ENCODE measurements at places on chromosomes 5 and 9. TPM values are rescaled to one million over a fixed set of nuclear protein-coding genes. Genes with fewer than 3 reads are reported as not detected.

GRCh38 chr9:88947581-88948573, 43.4 kb upstream of the S1PR3 start:
- no peak for DNase-seq

GPR151 gene
- total RNA-seq, result 13.5 TPM

DNA sequence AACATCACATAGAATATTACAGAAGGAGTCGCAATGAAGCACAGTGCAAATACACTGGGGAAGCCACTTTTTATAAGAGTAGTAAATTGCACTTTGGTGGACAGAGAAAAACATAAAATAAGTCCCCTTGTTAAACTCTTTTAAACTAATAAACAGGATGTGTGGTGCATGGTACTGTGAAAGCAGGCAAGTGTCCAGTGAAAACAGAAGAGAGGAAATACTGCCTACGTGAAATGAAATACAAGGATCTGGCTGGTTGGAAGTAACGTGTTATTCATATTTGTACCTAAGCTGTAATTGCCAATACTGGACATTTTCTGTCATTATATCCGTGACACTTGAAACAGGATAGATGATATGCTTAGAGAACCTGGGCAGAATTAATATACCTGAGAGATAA, 191.9 kb upstream of the SLC27A6 start:
- no peak for DNase-seq

GRCh38 chr9:28264368-28264767, 691.1 kb upstream of the C9orf72 start:
- no peak for DNase-seq

- DNase-seq, result peak; percentile 61
Observed at GRCh38 chr9:123550012-123550411, 194.0 kb downstream of the CRB2 start.

PDE8B gene
- total RNA-seq, result 1.8 TPM

NRG2 gene
- total RNA-seq, result 10.8 TPM

SAPCD2 gene
- total RNA-seq, result 24.9 TPM

GRCh38 chr5:36744773-36745589, 131.6 kb upstream of the NIPBL start:
- peak; percentile 97 for DNase-seq

- no peak for DNase-seq
Observed at GRCh38 chr5:16669776-16670175, 53.0 kb upstream of the RETREG1 start.

PCDHB14 gene
- total RNA-seq, result 2.6 TPM

DNA sequence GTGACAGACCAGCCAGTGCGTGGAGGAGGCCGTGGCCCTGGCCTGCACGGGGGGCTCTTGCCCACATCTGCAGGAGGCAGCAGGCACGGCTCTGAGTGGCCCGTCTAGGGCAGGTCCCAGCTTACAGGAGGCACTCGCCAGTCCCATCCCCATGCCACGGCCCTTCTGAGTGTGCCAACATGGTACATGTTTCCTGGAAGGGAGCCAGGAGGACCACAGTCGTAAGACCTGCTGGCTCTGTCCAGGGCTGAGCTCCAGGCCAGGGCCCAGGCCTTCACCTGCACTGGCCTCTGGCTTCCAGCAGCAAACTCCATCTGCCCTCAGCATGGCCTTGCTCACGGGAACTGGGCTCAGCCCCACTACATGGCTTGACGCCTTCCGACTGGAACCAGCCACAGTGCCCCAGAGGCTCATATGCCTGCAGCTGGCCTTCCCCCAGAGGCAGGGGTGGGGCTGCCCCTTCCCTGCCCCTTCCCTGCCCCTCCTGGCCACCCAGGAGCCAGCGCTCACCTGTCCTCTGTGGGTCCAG, 3.8 kb downstream of the NKD2 start:
- DNase-seq, result no peak

GRCh38 chr5:103010168-103010567, 109.8 kb downstream of the GIN1 start:
- DNase-seq, result no peak

DNA sequence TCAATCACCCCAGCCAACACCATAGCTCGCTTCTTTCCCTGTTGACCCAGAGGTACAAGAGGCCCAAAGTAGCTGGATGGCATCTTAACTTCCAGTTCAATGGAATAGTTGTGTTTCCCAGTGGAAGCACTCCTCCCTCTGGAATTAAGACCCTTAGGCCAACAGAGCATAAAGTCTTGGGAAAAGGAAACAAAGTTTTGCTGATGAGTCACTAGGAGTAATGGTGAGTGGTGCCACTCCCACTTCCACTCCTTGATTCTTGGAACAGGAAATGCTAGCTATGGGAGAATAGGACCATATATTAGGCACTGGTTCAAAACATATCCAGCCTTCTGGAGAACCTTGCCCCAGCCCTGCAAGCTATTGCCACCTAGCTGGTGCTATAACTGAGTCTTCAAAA, 44.7 kb upstream of the LMX1B start:
- no peak for DNase-seq

NDFIP1 gene
- total RNA-seq, result 54.2 TPM

SLC6A7 gene
- total RNA-seq, result not detected

SPARC gene
- 682 TPM for total RNA-seq

- no peak for DNase-seq
Observed at GRCh38 chr5:13488254-13488931, 456.1 kb downstream of the DNAH5 start.

DNA sequence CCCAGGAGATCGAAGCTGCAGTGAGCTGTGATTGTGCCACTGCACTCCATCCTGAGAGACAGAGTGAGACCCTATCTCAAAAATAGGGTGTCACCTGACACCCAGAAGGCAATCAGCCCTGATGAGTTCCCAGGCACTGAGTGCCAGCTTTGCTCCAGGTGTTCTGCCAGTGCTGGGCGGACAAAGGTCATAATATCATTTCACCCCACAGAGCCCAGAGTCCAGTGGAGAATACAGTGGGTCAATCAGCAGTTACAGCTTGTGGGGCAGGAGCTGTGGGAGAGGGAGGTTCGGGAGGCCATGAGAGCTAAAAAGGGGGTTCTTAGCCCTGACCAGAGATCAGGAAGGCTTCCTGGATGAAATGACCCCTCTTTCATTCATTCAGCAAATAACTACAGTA, 24.4 kb upstream of the SH3RF2 start:
- DNase-seq, result no peak
